SJSA1 (cell line): ENCODE measurements at places on chromosomes 4 and X. TPM values are rescaled to one million over a fixed set of nuclear protein-coding genes. Genes with fewer than 3 reads are reported as not detected.

The AFF2 gene
- total RNA-seq: 0.13 TPM in 1 of 2 replicates, not detected in the other

GRCh38 chrX:5528057-5528456 lies 700.6 kb downstream of the NLGN4X start:
- no peaks in the 10 kb centered on the region for H3K4me1 ChIP-seq
- no peak overlapping the region for H3K27ac ChIP-seq
- H3K36me3 ChIP-seq: no peaks in the 10 kb centered on the region
- DNase-seq: no peak

The NAT8L gene
- total RNA-seq: not detected in 2 replicates

DNA sequence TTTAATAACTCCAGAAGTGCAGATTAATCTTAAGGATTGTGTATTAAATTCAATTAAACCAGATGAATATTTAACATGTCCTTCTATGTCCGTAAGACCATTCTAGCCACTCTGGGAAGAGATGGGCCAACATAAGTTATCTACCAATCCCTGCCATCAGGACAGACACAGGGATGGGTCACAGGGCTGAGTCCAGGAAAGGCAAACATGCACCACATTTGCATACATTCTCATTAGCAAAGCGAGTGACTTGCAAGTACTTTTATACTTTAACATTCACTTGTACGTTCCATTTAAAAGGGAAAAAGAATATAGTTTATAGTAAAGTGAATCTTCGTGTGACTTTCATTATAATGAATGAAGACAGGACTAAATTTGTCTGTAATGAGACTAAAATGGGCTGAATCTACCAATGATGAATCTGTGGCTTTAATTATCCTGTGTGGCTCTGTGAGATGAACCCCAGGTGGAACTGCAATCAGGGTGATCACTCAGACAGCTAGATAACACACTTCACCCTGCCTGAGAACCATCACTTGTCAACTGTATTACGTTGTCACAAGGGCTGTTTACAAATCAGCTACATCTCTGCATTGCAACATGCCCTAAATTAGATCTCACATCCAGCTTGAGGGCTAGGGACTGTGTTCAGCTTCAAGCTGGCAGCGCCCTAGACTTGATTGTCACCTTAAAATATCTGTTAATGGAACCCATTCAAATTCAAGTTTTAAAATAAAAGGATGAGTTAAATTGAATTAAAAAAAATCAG lies 77.2 kb downstream of the SH3KBP1 start:
- no peak overlapping the region for H3K4me3 ChIP-seq
- no peaks in the 10 kb centered on the region for H3K36me3 ChIP-seq
- H3K27ac ChIP-seq: no peak overlapping the region
- H3K4me1 ChIP-seq: peaks cover 14% of the 10 kb centered on the region
- DNase-seq: no peak
- no peaks in the 10 kb centered on the region for H3K27me3 ChIP-seq

- peaks cover 51% of the 10 kb centered on the region for H3K4me1 ChIP-seq
- no peaks in the 10 kb centered on the region for H3K27me3 ChIP-seq
- H3K36me3 ChIP-seq: peaks cover 19% of the 10 kb centered on the region
- no peak overlapping the region for H3K4me3 ChIP-seq
These were observed 164.9 kb downstream of the DCTD start for GRCh38 chr4:182752158-182752910.

- H3K27me3 ChIP-seq: no peaks in the 10 kb centered on the region; the same call in 1 of the 2 replicates
- H3K4me1 ChIP-seq: no peaks in the 10 kb centered on the region
- H3K27ac ChIP-seq: no peak overlapping the region
These were observed 87.8 kb upstream of the FAM241A start for GRCh38 chr4:112057470-112057869.

The NSDHL gene
- total RNA-seq: 6.8 and 12.7 TPM in 2 replicates

GRCh38 chr4:124684301-124684700 lies 28.2 kb downstream of the ANKRD50 start:
- no peaks in the 10 kb centered on the region for H3K27me3 ChIP-seq
- DNase-seq: no peak
- no peaks in the 10 kb centered on the region for H3K4me1 ChIP-seq

DNA sequence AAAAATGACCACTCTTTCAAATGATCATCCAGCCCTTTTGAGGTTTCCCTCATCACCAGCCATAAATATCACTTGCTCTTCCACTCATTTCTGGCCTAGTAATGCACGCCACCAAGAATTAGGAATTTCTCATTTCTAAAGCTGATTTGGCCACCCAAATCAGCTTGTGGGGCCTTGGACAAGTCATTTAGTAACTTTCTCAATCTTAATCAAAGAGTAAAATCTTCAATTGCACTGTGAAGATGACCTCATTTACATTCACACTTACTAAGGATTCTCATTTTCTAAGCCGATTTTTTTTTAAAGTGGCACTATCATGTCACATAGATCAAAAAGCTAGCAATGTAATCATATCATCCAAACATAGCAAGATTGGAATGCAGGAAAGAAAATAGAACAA lies 150.0 kb upstream of the HHIP start:
- H3K27me3 ChIP-seq: no peaks in the 10 kb centered on the region
- DNase-seq: no peak
- H3K36me3 ChIP-seq: no peaks in the 10 kb centered on the region

DNA sequence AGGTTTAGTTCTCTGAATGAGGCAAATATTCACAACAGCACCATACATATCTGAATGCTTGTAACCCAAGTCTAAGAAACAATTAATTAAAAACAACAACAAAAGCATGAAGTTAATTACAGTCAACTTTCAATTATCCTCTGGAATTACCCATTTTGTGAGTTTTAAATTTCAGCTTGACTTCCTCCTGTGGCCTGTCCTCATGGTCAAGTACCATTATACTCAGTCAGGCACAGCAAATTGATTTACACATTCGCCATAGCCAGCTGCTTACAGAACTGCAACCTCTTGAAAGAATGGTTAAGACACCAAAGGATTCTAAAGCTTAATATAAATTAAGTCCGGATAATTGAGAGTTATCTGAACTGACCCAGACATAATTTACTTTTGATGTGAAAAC lies 306.5 kb downstream of the CAMK2D start:
- no peak overlapping the region for H3K27ac ChIP-seq
- H3K27me3 ChIP-seq: no peaks in the 10 kb centered on the region
- H3K4me1 ChIP-seq: peaks cover 26% of the 10 kb centered on the region

DNA sequence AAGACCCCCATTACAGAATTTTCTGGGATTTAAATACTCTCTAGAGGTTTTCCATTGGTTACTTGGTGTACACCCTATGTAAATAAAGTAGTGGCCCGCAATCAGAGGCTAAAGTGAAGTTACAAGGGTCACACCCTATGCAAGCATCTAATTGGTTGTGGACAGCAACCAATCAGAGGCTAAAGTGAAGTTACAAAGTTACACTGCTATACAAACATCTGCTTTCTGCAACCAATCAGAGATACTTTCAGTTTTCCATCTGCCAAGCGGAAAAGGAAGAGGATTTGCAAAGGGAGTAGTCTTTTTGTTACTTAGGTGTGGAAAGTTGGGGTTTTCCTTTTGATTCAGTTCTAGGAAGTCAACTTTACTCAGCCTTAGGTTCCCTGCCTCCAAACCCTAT lies 2.0 kb upstream of the ATRX start:
- peaks cover 3% of the 10 kb centered on the region; the same call in 1 of the 2 replicates for H3K36me3 ChIP-seq
- H3K27me3 ChIP-seq: no peaks in the 10 kb centered on the region
- H3K4me1 ChIP-seq: peaks cover 10% of the 10 kb centered on the region

- H3K27ac ChIP-seq: no peak overlapping the region
- H3K27me3 ChIP-seq: no peaks in the 10 kb centered on the region
- no peaks in the 10 kb centered on the region for H3K36me3 ChIP-seq
These were observed 105.0 kb upstream of the MAMLD1 start for GRCh38 chrX:150258176-150258425.

- no peaks in the 10 kb centered on the region for H3K4me1 ChIP-seq
- no peak overlapping the region for H3K27ac ChIP-seq
- H3K36me3 ChIP-seq: no peaks in the 10 kb centered on the region
- no peaks in the 10 kb centered on the region for H3K27me3 ChIP-seq
These were observed 810.4 kb downstream of the PCDH7 start for GRCh38 chr4:31530555-31530954.

DNA sequence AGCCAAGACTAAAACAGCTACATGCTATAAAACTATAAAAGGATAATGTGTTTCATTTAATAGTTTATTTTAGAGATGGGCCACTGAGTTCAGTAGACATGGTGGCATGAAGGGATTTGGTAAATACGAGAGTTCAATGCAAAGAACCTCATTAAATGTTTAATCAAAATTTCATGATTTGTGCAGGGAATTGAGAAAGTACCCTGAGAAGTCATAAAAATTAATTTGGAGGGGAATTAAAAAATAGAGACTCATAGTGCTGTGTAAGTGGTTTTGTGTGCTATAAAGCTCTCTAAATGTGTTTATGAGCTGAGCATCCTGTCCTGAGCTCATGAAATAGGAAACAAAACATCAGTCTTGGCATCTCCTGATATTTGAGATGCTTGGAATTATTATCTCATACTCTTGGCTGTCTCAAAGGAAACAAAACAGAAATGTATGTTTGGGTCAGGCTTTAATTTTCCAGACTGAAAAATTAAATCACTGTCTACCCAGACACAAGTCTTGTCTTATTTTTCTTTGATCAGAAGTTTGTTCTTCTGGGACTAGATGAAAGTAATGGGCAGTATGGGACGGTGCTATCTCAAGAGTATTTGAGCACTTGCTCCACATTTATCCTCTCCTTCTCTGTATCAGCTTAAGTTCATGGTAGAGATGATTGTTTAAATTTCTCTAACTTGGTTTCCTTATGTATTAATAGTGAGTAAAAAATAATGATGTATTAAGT lies 38.0 kb upstream of the EMCN start:
- H3K27me3 ChIP-seq: no peaks in the 10 kb centered on the region
- no peaks in the 10 kb centered on the region for H3K4me1 ChIP-seq
- H3K27ac ChIP-seq: no peak overlapping the region
- H3K36me3 ChIP-seq: no peaks in the 10 kb centered on the region
- no peak overlapping the region for H3K4me3 ChIP-seq

The MXRA5 gene
- total RNA-seq: 0.22 and 0.32 TPM in 2 replicates

DNA sequence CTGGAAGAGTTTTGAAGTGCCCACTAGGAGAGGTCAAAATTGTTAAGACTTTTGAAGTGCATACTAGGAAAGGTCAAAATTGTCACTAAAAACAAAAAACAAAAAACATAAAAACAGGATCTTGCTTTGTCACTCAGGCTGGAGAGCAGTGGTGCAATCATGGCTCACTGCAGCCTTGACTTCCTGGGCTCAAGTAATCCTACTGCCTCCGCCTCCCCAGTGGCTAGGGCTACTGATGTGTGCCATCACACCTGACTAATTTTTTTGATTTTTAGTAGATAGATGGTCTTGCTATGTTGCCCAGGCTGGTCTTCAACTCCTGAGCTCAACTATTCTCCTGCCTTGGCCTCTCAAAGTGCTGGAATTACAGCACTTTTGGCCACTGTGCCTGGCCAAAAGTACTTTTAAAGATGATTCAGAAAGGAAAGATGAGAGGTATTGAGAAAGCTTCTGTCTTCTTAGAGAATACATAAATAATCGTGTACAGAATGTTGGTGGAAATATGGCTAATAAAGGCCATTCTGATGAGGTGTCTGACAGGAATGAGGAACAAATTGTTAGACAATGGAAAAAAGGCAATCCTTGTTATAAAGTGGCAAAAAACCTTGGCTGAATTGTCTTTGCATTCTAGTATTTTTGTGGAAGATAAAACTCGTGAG lies 43.3 kb upstream of the STX18 start:
- no peak overlapping the region for H3K4me3 ChIP-seq
- peak overlapping the region; percentile 74 for H3K27ac ChIP-seq
- peak; percentile 62 for DNase-seq
- no peaks in the 10 kb centered on the region for H3K36me3 ChIP-seq
- no peaks in the 10 kb centered on the region for H3K27me3 ChIP-seq

DNA sequence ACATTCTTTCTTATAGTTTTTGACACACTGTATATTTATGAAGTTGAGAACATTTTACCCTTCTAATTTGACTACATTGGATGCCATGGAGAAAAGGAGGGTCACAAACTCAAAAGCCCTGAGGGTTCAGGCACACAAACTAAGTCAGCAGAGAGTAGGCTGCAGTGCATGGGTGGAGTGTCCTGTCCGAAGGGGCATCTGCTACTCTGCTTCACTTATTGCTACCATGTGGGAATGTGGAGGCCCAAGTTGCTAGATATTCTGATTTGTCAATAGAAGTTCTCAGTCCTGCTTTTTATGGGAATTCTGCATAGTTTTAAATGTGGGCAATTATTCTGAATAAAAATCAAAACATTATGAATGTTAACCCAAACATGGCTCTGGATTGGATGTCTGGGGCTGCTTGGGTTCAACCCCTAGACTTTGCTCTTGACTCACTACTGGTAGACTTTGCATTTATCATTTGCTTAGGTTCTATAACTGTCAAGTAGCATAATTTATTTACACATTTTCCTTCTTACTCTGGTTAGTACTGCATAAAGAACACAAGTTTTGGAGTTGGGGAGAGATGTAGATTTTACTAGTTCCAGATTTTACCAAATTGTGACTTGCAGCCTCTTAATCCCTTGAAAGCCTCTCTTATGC lies 255.1 kb downstream of the SPRY1 start:
- H3K36me3 ChIP-seq: no peaks in the 10 kb centered on the region
- peaks cover 17% of the 10 kb centered on the region for H3K4me1 ChIP-seq
- no peaks in the 10 kb centered on the region for H3K27me3 ChIP-seq
- H3K4me3 ChIP-seq: no peak overlapping the region
- H3K27ac ChIP-seq: no peak overlapping the region

The KIAA1210 gene
- not detected in 2 replicates for total RNA-seq

The LPAR4 gene
- total RNA-seq: 0.61 and 2.4 TPM in 2 replicates

DNA sequence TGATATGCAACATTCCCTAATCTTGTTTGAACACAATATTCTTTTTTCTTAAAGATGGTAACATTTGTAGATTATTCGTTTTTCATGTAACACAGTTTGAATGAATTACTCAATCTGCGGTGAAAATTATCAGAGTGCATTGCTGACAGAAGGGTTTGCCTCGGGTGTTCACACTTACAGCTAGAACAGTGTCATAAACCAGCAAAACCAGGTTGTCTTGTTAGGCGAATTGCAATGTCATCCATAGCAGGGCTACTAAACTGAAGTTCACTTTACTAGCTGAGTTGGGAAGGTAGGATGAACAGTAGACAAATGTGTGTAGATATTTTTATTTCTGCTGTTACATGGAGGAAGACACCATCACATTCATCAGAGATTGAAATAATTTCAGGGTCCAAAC lies 98.9 kb downstream of the SLC39A8 start:
- H3K4me3 ChIP-seq: no peak overlapping the region
- H3K4me1 ChIP-seq: no peaks in the 10 kb centered on the region; the same call in 1 of the 2 replicates
- no peak for DNase-seq
- no peak overlapping the region for H3K27ac ChIP-seq

- no peaks in the 10 kb centered on the region for H3K27me3 ChIP-seq
- no peaks in the 10 kb centered on the region for H3K36me3 ChIP-seq
- H3K4me3 ChIP-seq: no peak overlapping the region
- H3K4me1 ChIP-seq: no peaks in the 10 kb centered on the region
These were observed 96.1 kb downstream of the ARHGAP24 start for GRCh38 chr4:85571008-85571407.

- H3K27me3 ChIP-seq: no peaks in the 10 kb centered on the region
- H3K27ac ChIP-seq: no peak overlapping the region
- H3K4me3 ChIP-seq: no peak overlapping the region
- no peaks in the 10 kb centered on the region for H3K4me1 ChIP-seq
- H3K36me3 ChIP-seq: no peaks in the 10 kb centered on the region
These were observed 1035.8 kb downstream of the ADGRL3 start for GRCh38 chr4:62235911-62236310.
